ENCODE measurements at places on chromosomes 2 and 18. TPM values are rescaled to one million over a fixed set of nuclear protein-coding genes. Genes with fewer than 3 reads are reported as not detected.

GRCh38 chr2:205566606-205567168, 115.6 kb upstream of the NRP2 start:
- DNase-seq = no peak

KLHL41 gene
- 163 TPM for total RNA-seq

DNA sequence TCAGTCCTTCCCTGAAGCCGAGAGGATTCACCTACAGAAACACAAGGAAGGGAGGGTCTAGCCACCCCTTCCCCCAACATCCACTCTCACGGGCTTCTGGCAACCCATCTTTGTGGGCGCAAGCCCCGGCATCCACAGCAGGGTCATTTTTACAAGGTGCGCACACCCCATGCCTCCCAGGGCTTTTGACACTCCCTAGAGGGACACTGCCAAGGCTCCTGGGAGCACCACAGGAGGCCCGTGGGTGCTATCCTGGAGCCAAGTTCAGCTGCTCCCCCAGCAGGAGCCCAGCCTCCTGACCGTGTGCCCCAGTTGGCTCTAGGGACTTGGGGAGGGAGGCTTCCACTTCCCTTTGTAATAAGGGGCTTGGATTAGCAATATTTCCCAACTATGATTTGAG, 251.6 kb downstream of the TNS1 start:
- no peak for DNase-seq

- no peak for DNase-seq
Measured at GRCh38 chr18:62365420-62365819, 40.3 kb downstream of the TNFRSF11A start.

DNA sequence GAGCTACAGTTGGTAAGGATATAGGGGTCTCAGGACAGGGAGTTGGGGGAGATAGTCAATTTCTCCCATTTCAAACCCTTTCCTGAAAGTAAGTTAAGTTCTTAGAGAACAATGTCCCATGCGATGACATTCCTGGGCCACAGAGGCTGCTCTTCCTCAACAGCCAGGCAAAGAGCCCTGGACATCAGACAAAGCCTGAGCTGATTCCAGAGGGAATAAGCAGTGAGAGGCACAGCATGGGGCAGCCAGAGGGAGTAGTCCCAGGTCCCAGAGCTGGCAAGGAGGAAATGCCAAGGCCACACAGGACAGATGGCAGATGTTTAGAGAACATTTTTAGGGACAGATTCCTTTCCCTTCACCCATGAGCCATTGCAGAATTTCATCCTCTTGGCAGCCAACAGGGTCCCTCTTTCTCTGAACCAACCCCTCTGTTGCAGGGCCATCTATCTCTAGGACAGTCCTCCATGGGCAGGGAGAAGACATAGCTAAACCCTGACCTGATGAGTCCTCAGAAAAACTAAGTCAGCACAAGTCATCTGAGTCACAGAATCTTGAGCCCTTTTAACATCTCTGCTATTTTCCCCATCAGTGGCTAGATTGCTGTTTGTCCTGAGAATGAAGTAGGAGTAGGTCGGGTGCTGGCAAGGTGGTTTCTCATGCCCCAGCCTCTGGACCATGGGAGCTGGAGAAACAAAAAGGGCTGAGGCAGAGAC, 81.6 kb upstream of the STPG4 start:
- DNase-seq = no peak

- DNase-seq = no peak
Measured at GRCh38 chr2:67290451-67291290, 106.5 kb upstream of the ETAA1 start.

Measured in left ventricle myocardium inferior (tissue), 1 donor.